Hindlimb muscle (tissue), 1 donor: ENCODE measurements at places on chromosomes 12 and 14.

GRCh38 chr12:95591731-95592130, 40.5 kb upstream of the USP44 start:
- no peak for DNase-seq

DNA sequence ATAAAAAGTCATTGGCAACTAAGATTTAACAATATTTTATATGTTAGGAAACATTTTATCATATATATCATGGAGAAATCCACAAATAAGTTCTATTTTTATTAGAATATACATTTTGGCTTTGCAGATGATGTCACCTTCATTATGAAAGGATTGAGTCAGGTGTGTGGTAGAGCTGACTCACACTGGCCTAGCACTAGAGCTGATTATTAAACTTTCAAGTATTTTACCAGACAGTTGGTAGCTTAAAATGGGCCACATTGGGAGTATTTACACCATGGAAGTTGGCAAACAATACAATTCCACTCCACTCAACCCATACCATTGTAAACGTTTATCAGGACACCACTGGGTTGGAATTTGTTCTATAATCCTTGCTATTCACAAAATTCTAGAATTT, 1036.6 kb downstream of the TRHDE start:
- DNase-seq: no peak

- no peak for DNase-seq
Measured at GRCh38 chr12:99810718-99811593, 163.4 kb downstream of the GARIN6 start.

GRCh38 chr14:73125169-73125588, 11.1 kb upstream of the PSEN1 start:
- DNase-seq: no peak

DNA sequence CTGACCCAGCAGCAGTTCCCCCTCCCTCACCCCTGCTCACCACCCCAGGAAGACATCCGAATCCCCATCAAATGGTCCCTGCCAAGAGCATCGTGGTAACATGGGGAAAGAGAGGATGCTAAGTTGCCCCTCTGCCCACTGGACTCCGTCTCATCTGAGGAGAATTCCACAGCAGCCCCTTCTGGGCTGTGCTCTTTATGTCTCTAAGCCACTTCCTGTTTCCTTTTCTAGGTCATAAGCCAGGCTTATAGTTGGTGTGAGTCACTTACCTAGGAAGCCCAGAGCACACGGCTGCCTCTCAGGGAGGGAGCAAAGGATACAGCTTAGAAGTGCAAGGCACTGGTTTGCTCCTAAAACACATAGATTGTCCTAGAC, 76.0 kb downstream of the VCPKMT start:
- DNase-seq: no peak

DNA sequence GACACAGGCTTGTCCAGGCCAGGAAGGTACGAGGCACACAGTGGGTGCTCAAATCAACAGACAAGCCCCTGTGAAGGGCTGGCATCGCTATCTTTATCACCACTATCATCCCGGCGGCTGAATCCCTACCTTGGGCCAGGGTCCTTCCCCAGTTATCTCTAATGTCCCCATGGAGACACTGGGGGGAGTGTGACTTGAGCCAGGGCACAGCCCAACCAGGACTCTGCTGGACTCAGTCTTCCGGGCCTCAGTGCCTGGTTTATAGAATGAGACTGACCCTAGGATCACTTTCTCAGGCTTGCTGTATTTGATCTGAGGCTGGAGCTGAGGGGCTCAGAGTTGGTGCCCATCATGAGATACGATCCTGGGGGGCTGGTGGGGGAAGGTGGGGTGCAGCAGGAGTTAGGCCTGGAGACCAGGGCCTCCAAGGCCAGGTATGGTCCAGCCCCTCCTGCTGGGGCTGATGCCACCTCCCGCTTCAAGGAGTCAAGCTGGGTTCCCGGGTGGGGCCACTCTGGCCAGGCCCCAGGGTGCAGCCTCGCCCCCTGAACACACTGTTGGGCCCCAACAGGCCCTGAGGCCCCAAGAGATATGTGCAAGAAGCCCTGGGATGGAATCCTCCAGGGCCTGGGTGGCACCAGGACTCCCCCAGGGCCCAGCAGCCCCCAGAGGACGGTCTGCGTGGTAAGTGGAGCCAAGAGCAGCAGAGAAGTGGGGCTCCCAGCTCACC, 11.8 kb downstream of the BEGAIN start:
- DNase-seq: no peak

DNA sequence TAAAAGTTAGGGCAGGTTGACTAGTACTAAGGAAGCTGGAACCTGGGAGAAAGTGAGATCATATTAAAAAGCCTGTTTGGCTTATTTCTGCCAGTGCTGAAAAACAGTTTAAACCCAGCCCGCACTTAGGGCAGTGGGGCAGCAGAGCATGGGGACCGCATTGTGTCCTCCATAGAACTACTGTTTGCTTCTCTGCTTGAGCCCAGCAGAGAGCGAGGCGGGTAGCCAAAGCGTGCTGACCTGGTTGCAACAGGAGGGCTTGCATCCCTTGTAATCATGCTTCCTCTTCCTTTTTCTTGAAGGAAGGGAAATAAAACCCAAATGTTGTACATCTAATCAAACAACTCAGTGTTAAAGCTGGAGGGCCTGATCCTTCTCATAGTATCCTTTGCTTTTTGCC, 82.5 kb upstream of the HOXC13 start:
- DNase-seq: no peak

GRCh38 chr12:4282103-4282891, 8.7 kb downstream of the CCND2 start:
- DNase-seq: no peak

GRCh38 chr12:13000616-13000924, 505 bp upstream of the HEBP1 start:
- no peak for DNase-seq

DNA sequence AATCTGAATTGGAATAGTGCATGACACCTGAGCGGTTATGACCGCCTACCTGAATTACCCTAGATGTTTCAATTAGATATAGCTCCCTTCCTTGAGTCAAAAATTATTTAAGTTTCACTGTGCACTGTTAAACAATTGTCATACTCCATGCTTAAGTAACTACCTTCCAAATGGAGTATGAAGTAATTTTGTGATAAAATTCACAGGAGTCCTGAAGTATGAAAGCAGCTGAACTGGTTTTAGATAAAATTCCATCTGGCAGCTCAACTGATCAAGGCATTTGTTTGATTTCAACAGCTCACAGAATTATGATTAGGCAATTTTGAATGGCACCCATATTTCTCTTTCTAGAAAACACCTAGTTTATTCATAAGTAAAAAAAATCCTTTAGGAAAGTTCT, 19.5 kb downstream of the PRICKLE1 start:
- DNase-seq: no peak

- no peak for DNase-seq
Measured at GRCh38 chr12:30725739-30726138, 29.0 kb downstream of the CAPRIN2 start.

- no peak for DNase-seq
Measured at GRCh38 chr12:22529281-22530060, 14.9 kb downstream of the C2CD5 start.

DNA sequence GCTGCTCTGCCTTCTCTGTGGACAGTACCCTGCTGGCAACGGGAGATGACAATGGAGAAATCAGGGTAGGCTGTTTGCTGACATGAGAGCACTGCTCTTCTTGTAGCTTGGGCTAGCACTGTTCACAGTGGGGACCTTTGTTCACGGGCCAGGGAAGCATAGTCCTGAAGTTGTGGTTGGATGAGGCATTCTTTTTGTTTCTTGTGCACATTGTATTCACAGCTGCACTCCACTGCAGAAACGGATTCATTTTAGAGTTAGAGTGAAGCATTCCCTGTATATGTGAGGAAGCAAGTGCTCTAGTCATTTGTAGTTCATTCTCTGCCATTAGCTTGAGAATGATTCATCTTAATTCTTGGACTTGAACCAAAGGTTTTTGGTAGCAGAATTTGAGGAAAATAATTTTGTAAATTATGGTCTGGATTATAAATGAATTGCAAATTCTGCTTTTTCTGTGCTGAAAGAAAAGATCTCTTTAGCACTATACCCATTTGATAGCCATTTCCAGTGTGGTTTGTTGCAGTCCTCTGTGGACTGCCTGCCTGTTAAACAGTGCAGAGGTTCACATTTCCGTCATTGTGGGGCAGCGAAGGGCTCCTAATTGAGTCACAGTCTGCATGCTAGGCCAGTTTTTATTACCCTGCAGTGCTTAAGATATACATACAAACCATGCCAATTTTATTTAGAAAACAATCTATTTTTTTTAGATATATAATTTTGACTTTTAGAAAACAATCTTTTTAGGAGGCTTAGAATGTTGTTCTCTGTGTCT, 80.6 kb downstream of the APAF1 start:
- DNase-seq: peak; percentile 36

- no peak for DNase-seq
Measured at GRCh38 chr12:22828066-22828465, 203.1 kb downstream of the ETNK1 start.

DNA sequence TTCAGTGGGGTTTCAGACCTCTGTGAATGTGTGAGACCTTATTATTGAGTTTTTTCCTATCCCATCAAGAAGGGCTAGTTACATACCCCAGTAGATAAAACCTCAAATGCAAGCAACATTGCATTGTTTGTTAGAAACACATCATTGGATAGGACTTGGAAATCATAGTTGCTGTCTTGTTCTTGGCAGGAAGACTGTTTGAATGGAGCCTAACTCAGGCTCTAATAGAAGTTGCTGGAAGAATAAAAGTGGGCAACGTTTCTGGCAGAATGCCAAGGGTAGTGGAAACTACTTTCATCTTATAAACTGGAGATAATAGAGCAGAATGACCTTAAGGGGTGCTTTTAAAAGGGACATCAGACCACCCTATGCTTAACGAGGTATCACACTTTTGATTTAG, 9.9 kb upstream of the PTHLH start:
- no peak for DNase-seq

GRCh38 chr14:22225516-22226140, 363.4 kb downstream of the DAD1 start:
- no peak for DNase-seq

GRCh38 chr12:32051511-32052211, 55.0 kb upstream of the BICD1 start:
- DNase-seq: no peak

DNA sequence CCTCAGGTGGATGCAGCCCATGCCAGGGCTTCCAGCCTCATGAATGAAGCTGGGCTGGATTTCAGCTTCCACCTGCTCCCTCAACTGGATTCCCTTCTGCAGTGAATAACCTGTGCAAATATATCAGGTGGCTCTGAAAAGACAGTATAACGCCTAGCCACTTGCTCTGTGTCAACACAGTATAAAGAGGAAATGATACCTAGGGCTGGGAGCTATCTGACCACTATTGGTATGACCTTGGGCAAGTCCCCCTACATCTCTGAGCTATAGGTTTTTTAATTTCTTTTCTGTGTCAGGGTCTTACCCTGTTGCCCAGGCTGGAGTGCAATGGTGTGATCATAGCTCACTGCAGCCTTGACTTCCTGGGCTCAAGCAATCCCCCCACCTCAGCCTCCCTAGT, 19.8 kb downstream of the ISM2 start:
- no peak for DNase-seq

GRCh38 chr12:13962699-13963098, 18.7 kb downstream of the GRIN2B start:
- DNase-seq: no peak

- no peak for DNase-seq
Measured at GRCh38 chr14:66121859-66122258, 364.3 kb upstream of the CCDC196 start.

- DNase-seq: no peak
Measured at GRCh38 chr14:93231129-93231979, 24.3 kb downstream of the UBR7 start.

DNA sequence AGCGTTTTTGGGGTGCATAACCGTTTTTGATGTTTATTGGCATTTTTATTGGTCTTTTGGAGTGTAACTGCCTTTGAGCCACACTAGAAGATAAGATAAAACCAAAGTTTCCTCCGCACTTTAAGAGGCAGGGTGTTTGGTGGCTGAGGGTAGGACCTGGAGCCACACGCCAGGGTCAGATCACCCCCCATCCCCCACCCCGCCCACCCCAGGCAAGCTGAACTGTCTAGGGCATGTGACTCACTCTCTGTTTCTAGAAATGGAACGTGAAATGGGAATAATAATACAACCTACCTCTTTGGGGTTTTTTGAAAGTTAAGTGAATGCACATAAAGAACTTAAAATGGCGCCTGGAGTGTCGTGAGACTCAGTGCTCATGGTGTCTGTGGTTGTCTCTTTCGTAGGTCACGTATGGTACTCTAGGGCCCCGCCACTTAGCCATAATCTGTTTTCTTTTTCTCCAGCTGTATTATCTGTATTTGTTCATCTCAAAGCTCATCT, 56.0 kb downstream of the PPP2R5C start:
- DNase-seq: no peak

DNA sequence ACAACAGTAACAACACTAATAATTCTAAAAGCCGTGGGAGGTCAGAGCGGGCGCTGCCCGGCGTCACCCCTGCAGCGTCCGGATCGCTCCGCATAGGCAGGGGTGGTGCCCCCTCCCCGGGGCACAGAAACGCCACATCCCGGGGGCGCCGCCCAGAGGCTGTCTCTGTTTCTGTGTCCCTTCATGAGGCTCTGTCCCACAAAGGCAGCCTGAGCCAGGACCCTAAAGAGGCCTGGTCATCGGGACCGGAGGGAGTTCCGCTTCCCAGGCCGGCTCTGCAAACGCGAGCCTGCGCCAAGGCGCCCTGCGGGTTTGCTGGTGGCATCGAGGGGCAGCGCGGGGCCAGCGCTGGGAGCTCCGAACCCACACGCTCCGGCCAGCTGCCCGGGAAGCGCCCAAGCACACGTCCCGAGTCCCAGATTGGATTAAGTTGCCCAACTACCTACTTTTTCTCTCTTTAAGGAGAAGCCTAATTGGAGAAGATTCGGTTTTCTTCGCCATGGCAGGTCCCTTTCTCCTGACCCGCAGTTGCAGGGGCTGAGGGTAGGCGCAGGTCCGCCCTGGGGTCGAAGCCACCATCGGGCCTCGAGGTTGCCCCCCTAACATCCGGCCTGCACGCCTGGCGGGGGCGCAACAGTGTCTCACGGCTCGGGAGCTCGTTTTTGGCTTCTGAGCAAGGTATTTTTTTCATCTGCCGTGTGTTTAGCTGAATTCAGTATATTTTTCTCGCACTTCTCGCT, 421.7 kb downstream of the VRK1 start:
- no peak for DNase-seq

- DNase-seq: no peak
Measured at GRCh38 chr12:84764001-84764400, 148.6 kb downstream of the SLC6A15 start.

- DNase-seq: no peak
Measured at GRCh38 chr12:47892819-47893218, 12.0 kb downstream of the VDR start.

- DNase-seq: no peak
Measured at GRCh38 chr14:93072659-93073357, 42.9 kb downstream of the ITPK1 start.

GRCh38 chr14:104843442-104844305, 21.4 kb upstream of the CEP170B start:
- DNase-seq: no peak

- DNase-seq: peak; percentile 29
Measured at GRCh38 chr14:71319666-71320065, 412.4 kb downstream of the PCNX1 start.

DNA sequence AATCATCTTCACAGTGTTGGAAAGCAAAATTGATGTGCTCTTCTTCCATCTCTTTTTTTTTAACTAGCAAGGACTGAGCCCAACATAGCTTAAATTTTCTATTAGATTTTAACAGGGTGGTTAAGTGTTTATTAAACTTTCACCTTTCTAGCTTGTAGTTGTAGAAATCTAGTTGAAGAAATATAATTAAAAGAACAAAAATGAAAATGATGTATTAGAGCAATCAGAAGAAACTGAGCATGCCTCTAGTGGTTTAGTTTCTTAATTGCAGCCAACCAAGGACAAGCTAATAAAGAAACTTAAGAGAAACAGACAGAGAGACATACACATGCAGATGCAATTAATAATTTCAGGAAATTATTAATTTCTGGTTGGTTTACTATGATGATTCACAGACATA, 673.0 kb upstream of the LMO3 start:
- no peak for DNase-seq
